NCI-H446 (cell line): ENCODE measurements at places on chromosomes 2 and 18.
A peak's percentile ranks its signal among the peaks of the same experiment; 100 is the strongest.

- DNase-seq: no peak
Observed at GRCh38 chr18:48925491-48925780, 25.3 kb downstream of the SMAD7 start.

- peak; percentile 25 for DNase-seq
Observed at GRCh38 chr18:73136134-73136533, 268.3 kb upstream of the NETO1 start.

- DNase-seq: no peak
Observed at GRCh38 chr18:681985-682384, 24.5 kb downstream of the TYMS start.

GRCh38 chr2:2174956-2175355 is 156.1 kb downstream of the MYT1L start:
- no peak for DNase-seq

DNA sequence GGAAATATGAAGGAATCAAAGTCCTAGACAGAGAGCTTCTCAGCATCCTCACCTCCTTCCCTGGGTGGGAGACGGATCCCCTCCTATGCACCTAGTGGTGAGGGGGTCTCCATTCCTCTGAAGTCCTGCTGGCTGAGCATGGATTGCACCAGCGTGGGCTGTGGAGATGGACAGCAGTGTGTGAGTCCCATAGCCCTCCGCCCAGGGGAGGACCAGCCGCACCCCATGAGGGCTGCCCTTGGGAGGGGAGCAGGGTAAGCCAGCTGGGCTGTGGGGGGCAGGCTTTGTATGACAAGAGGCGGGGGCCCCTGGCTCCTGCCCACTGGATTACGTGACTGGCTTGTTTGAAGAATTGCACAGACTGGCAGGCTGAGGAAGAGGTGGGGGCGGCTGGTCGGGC is 768.2 kb downstream of the GALR1 start:
- no peak for DNase-seq

- no peak for DNase-seq
Observed at GRCh38 chr2:28366496-28367282, 26.0 kb upstream of the FOSL2 start.

GRCh38 chr2:136248242-136248641 is 130.3 kb upstream of the CXCR4 start:
- DNase-seq: no peak

DNA sequence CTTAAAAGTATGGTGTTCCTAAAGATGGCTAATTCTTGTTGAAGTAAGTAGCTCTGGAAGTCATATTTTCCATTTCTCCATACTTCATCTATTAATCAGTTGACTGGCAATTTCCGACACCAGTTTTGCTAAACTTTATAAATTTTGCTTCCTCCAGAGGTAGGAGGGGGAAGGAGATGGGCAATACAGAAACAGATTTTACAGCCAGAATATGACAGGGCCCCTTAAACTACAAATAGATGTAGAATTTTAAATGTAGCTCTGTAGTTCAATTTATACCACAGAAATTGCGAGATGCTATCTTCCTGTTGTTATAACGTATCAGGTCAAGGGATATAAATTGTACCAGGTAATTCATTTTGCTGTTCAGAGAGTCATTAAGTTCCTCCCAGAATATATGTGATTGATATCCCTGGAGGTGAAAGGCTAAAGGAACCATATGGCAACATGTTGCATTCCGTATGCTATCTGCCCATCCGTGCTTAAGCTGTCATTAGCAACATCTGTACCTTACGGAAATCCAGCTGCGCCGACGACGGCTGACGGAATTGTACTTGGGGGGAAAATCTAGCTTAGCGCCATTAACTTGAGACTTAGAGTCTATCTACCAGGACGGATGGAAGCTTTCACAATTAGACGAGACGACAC is 8.4 kb upstream of the NR4A2 start:
- peak; percentile 62 for DNase-seq
